LNCaP clone FGC (cell line): ENCODE measurements at places on chromosomes 11 and 22.

DNA sequence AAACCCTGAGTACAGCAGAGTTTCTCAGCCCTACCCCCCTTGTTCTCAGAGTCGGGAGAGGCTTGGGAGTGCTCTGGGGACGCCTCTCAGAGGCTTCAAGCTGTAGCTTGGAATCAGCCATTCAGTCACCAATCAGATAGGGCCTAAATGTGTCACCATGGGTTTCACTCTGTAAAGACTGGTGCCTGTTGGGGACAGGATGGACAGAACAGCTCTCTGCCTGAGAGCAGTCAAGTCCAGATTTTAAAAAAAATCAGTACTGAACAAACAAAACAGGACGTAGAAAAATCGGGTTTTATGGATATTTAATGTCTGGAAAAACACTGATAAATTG is 1.3 kb downstream of the FADD start:
- no peak for DNase-seq

GRCh38 chr11:33773404-33773986 is 825 bp downstream of the FBXO3 start:
- DNase-seq = no peak

DNA sequence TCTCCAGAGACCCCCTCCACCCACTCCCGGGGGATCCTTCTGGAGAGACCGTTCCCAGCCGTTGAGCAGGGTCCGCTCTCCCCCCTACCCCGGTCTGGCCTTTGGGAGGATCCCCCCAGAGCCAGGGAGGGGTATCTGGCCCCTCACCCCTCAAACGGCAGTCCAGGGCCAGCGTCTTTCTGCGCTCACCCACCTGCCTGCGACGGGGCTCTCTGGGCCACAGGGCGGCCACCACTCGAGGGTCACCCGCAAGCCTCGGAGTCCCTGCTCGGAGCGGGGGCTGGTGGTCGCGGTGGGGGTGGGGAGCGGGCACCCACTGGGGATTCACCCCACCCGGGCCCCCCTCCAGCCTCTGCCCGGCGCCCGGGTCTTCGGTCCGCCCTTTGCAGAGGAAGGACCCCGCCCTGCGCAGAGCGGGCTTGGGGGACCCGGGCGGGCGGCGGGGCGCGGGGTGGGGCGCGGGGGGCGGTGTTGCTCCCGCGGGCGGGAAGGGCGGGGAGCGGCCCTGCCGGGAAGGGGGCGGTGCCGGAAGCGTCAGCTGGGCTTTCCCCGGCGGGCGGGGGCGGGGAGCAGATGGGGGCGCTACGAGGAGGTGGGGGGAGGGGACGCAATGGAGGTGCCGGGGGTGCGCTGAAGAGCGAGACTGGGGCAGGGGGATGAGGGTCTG is 16.6 kb downstream of the CRELD2 start:
- DNase-seq = no peak

DNA sequence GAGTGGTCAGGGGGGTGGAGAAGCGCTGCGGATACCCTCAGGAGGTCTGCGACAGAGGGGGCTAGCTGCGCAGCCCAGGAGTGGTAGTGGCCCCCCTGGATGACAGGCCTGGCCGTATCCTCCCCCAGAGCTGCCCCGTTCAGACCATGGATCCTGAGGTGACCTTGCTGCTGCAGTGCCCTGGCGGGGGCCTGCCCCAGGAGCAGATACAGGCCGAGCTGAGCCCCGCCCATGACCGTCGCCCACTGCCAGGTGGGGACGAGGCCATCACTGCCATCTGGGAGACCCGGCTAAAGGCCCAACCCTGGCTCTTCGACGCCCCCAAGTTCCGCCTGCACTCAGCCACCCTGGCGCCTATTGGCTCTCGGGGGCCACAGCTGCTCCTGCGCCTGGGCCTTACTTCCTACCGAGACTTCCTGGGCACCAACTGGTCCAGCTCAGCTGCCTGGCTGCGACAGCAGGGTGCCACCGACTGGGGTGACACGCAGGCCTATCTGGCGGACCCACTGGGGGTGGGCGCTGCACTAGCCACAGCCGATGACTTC is 505 bp downstream of the NUDT22 start:
- no peak for DNase-seq

GRCh38 chr11:126317756-126318573 is 14.1 kb downstream of the DCPS start:
- no peak for DNase-seq

DNA sequence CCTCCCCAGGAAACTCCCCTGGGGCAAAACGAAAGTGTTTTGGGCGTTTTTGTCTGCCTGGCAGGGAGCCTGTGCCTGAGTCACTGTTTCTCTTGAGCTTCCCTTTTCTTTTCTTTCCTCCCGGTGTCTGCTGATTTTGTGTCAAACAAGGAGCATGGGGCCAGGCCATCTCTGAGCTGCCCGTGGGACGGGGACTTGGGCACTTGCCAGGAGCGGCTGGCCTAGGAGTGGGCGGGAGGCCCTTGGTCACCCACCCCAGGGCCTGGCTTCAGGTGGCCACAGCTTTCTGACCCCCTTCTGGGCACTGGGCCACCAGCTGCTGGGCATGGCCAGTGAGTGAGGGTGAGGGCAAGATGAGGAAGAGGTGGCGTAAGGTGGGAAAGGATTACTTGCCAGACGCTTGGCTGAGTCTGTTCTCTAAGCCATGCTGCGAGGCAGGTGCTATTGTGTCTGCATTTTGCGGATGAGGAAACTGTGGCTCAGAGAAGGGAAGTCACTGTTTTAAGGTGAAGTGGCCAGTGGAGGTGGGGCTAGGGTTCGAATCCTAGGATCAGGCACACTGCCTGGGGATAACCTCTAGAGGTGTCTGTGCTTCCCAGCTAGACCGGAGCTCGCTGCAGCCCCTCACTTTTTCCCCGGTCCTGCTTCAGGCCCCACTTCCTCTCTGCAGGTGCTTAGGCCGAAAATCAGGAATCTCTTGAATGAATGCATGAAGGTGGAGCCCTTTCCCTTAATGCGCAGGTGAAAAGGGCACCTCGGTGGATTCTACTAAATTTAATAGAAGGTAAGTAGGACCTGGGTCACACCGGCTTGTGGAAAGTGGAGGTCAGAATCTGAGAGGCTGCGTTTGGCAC is 7.8 kb upstream of the NFAM1 start:
- no peak for DNase-seq

- no peak for DNase-seq
These were observed 734 bp downstream of the ZP1 start for GRCh38 chr11:60867871-60868681.

DNA sequence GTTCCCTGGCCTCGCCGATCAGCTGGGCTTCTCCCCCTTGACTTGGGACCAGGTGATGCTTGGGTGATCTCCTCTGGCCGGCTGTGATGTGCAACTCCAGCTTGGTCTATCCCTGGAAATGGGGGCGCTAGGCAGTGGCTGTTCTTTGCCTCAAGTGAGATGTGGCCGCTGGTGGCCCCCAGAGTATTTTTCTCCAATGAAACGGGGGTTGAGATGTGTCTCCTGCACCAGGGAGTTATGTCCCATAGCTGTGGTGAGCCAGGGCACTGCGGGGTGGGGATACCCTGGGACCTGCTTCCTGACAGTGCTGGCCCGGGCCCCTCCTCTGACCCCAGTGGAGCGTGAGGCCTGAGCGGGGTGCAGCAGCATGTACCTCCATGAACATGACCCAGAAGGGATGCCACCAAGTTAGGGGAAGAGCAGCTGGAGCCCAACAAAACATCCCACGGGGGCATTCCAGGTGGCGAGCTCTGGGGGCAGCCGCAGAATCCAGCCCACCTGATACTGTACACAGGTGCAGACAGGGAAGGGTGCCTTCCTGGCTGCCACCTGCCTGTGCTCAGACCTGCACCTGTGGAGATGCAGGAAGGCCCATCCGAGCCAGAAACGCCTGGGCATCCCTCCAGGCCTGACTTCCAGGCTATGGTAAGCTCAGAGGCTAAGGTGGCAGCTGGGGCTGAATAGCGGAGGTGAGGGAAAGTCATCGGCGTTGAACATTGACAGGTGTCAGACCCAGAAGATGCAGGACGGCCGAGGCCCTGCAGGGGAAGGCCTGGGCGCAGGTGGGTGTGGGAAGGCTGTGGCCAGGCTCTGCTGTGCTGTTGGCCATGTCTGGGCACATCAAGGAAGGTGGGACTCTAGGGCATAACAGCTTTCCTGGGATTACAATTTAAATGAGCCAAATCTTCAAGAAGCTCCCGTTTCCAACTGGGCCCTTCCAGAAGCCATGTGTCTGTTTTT is 97.3 kb downstream of the CTTN start:
- no peak for DNase-seq

DNA sequence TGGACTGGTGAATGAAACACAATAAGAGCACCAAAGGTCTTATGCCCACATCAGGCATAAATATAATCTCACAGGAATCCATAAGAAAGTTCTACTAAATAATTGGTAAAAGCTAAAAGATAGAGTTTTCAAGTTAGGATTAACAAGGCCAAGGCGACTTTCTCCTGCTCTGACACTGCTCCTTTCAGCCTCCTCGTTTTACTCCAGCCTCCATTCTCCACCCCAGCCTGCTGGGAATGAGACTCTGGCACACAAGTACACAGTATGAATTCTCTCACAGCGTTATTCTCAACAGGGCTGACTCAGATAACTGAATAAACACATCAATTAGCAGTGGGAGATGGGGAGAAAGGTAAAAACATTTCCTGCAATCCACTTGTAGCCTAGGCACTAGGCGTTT is 94.9 kb downstream of the APOL5 start:
- no peak for DNase-seq

- no peak for DNase-seq
These were observed 345.3 kb upstream of the NCAM1 start for GRCh38 chr11:112615891-112616290.

GRCh38 chr11:18501629-18502028 is 25.1 kb downstream of the TSG101 start:
- DNase-seq = no peak

DNA sequence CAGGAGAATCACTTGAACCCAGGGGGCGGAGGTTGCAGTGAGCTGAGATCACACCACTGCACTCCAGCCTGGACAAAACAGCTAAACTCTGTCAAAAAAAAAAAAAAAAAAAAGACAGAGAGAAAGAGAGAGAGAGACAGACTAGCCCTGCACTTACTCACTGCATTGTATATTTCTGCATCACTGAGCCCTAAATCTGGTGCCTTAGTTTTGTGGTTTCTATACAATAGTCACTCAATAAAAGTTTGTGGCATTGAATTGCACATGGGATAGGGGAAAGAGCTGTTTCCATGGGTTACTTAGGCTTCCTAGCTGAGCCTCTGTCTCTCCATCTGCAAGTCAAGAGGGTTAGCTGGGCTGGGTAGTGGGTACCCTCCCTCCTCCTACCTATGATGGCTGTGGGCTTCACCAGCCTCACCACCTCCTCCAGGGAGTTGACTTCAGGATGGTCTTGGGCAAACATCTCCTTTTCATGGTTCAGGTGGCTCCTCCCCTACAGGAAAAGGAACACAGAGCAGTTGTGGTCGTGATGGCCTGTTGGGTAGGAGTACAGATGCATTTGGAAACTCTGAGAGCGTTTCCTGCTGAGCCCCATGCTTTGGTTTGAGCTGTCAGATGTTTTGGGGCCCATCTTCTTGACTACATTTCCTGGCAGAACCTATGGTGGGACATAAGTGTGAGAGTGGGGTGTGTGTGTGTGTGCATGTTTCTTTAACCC is 73.2 kb downstream of the CCDC81 start:
- no peak for DNase-seq

GRCh38 chr11:57473285-57473841 is 13.0 kb downstream of the RTN4RL2 start:
- DNase-seq = no peak

DNA sequence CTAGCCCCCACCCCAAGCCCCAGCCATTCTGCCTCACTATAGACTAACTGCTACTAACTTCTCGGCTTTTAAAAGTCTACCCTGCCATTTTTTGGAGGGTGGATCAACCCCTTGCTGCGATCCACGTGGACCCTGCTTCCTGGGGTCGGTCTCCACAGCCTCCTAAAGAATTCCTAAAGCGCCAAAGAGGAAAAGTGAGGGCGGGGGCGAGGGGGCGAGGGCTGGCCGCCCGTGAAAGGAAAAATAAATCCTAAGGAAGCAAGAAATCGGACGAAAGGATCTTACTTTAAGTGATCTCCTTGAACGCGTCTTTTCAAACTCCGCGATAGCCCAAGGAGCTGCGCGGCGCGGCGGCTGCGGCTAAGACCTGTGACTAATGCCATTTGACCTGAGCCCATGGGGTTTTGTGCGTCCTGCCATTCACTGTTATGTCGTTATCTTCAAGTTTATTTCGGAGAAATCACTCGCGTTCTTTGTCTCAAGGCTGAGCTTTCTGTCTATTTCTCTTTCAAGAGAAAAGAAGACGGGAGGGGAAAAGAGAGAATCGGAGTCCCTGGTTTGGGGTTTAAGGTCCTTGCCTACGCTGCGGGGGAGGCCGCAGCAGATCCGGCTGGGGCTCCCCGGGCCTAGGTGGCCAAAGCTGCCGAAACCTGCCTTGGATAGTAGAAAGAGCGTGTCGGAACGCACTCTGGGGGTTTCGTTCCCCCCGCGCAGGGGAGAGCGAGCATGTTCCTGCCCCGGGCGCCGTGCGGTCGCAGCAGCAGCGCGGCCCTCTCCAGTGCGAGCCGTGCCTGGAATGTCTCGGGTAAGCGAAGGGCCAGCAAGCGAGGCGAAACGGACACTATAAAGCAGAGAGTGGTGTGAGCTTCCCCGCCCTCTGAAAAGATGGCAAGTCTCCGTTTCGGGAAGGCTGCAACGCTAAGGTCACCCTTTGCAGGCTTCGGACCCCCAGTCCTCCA is 2.8 kb upstream of the DBX1 start:
- no peak for DNase-seq

- DNase-seq = peak; percentile 40
These were observed 459.1 kb downstream of the MIAT start for GRCh38 chr22:27116312-27117086.

GRCh38 chr22:46074771-46075551 is 75.4 kb upstream of the PPARA start:
- DNase-seq = no peak

GRCh38 chr11:130227373-130227772 is 67.8 kb downstream of the ST14 start:
- DNase-seq = no peak

DNA sequence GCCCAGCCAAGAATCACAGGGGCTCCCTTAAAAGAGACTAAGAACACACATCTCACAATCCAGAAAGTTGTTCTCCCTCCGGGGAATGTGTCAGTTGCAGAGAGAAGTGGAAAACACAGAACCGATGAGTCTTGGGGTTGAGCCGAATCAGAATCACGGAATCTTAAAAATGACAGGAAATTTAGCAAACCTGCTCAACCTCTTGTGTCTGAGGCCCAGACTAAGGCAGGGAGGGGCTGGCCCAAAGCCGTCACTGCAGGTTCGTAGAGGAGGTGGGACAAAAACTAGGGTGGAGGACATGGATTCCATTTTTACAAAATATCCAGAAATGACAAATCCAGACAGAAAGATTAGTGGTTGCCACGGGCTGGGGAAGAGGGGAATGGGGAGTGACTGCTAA is 63.8 kb downstream of the KIAA1671 start:
- no peak for DNase-seq

- no peak for DNase-seq
These were observed 7.7 kb upstream of the DGAT2 start for GRCh38 chr11:75760710-75761493.
